ENCODE measurements at places on chromosomes 5 and 9.

- no peak for DNase-seq
Observed at GRCh38 chr5:163586531-163586956, 81.1 kb downstream of the MAT2B start.

DNA sequence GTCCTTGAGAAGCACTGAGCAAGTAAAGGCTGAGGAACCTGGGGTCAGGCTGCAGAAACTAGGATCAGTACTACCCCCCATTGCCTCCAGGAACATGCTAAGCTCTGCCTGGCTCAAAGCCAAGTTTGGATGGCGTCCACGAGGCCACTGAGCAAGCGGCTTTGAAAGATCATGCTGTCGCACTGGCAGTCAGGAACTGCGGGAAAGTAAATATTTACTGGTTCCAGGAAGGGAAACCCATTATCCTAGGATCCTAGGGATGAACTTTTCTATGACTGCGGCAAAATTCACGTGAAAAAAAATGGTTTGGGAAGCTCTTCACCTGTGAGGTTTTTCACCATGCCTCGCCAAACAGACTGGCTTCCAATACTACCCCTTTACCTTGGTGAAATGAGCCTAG lies 75.3 kb upstream of the PJA2 start:
- no peak for DNase-seq

DNA sequence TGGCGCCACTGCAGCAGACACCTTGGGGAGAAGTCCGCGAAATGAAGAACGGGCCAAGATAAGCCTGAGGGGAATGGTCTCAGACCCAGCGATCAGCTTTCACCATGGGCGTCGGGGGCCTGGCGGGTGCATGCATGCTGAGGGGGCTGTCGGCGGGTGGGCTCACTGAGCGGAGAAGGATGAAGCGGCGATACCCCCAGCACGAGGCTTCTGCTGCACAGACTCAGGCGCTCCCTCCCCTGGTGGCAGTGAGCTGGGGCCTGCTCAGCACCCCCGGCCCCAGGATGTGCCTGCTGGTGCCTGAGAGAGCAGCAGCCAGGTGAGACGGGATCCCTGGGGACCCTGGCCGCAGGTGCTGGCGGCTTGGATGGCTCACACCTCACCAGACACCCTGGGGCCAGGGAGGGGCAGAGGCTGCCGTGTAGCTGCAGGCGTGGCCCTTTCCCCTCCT lies 31.2 kb downstream of the CEP72 start:
- no peak for DNase-seq

DNA sequence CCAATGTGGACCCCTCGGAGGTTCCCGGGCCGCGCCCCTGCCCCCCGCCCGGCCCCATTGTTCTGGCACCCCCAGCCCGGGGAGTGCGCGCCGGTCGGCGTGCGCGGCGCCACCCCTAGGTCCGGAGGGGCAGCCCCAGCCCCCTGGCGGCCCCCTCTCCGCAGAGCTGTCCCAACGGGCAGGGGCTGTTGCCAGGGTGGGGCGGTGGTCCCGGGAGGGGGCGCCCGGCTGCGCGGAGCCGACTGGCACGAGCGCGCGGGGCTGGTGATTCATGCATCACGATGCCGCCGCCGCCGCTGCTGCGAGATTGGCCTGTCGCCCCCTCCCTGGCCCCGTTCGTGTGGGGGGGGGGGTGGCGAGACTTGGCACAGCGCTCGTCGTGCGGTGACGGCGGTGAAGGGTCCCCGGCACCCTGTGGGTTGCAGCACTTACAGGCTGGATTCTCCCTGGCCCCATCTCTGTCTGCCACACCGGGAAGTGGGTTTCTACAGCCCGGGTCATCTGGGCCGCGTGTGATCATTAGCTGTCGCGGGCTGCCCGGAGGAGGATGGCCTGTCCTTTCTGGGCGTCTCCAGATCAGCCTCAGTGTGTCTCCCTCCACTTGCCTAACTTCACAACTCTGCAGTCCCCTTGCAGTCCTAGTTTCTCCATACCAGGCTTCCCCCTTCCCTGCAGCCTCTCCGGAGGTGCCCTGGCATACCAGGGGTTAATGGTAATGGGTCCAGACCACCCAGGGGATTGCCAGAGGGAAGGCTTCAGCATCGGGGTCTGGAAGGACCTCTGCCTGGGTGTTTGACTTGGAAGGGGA lies 858 bp downstream of the NCS1 start:
- no peak for DNase-seq

DNA sequence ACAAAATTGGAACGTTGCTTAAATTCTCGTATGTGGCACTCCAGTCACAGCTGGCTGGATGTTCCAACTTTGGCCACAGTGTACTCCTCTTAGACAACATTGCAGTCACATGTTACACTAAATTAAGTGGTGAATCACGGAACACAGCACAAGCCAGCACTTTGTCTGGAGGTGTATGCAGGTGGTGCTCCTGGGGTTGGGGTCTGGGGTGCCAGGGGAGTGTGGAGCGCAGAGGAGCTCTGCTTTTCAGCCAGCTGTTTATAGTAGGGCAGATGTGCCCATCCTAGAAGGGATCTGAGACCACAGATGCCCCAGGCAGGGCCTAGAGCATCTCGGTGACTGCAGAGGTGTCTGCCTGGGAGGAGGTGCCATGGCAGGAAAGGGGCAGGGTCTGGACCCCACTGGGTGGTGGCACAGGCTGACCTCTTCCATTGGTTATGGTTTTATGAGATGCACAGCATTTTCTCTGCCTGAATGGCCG lies 82.6 kb downstream of the WNK2 start:
- DNase-seq: no peak
